ENCODE measurements at places on chromosomes 3 and 15.

GRCh38 chr3:184380627-184381260, 890 bp downstream of the CHRD start:
- DNase-seq = no peak

- no peak for DNase-seq
Measured at GRCh38 chr3:4746241-4746958, 232.8 kb upstream of the BHLHE40 start.

DNA sequence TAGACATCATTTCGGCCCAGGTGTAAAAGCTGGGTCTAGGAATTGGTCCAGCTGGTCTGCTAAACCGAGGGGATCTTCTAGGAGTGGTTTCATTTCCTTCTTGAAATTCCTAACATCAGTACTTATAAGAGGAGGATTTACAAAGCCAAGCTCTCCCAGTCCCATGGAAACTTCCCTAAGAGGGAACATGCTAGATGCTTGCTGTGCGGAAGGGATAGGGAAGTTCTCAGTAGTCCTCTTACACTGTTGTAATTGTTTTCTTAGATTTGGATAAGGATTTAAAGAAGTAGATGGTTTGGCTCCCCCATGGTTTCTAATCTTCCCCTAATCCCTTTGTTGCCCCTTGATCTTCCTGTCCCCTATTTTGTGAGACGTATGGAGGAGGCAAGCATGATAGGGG, 89.7 kb upstream of the XCR1 start:
- no peak for DNase-seq

- DNase-seq = no peak
Measured at GRCh38 chr3:75049533-75049932, 435.1 kb upstream of the CNTN3 start.

DNA sequence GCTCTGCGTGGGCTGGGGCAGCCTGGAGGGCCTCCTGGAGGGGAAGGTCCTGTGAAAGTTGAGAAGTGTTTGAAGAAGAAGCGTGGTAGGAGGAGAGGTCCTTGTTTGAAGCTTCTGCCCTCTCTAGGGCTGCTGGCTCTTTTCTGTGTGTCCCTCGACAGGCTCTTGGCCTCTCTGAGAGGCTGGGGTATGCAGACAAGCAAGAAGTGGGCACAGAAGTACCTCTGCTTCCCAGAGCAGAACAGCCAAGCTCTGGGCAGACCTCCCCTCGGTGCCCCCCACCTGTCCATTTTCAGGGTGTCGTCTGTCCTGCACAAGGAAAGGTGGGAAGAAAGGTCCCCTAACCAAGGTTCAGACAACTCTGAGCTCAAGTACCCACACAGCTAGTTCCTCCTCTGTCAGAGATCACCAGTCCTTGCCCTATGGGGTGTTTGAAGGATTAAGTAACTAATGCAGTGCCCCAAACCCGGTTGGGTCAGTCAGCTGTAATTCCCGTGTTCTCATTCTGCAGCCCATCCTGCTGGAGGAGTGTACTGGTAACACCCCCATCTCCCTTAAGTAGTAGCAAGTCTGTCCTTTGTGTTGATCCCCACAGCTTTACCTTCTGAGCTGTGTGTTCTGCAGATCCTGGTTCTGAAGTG, 6.3 kb downstream of the CSK start:
- DNase-seq = no peak

GRCh38 chr3:172029425-172030098, 9.8 kb upstream of the FNDC3B start:
- no peak for DNase-seq

- no peak for DNase-seq
Measured at GRCh38 chr3:167972502-167972901, 123.2 kb downstream of the GOLIM4 start.

GRCh38 chr15:60411774-60412425, 14.1 kb upstream of the ANXA2 start:
- DNase-seq = no peak

GRCh38 chr3:41198950-41199865, at the start of gene CTNNB1:
Gene CTNNB1, plus strand, starts transcription at chr3:41199505. Its CDS starts 24,564 bp downstream, at chr3:41224069.
- DNase-seq = peak; percentile 95

GRCh38 chr3:94130690-94131089, 67.8 kb downstream of the NSUN3 start:
- DNase-seq = no peak

DNA sequence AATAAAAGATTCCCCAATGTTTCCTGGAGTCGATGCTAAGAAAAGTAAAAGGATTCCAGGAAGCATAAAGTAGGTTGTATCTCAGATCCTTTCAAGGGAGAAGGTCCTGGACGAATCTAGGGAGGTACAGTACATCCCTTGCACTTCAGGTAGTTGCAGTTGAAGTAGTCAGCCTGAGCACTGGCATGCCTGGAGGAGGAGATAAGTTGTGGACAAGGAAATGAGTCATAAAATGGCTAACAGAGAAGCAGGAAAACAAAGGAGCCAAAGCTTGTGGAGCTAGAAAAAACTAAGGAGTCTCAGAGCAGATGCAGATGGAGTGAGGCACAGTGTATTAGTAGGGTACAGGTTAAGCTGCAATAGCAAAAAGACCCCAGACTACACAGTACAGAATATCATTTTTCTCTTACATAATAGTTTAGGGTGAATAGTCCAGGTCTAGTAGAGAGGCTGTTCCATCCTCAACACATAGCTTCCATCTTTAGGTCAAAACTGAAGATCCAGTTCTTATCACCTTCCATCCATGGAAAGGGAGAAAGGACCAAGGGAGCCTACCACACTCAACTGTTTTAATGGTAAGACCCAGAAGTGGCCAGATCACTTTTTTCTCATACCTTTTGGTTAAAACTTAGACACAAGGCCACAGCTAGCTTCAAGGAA, 41.3 kb downstream of the COL6A5 start:
- no peak for DNase-seq

- DNase-seq = no peak
Measured at GRCh38 chr3:126714921-126715320, 10.9 kb downstream of the CHCHD6 start.

DNA sequence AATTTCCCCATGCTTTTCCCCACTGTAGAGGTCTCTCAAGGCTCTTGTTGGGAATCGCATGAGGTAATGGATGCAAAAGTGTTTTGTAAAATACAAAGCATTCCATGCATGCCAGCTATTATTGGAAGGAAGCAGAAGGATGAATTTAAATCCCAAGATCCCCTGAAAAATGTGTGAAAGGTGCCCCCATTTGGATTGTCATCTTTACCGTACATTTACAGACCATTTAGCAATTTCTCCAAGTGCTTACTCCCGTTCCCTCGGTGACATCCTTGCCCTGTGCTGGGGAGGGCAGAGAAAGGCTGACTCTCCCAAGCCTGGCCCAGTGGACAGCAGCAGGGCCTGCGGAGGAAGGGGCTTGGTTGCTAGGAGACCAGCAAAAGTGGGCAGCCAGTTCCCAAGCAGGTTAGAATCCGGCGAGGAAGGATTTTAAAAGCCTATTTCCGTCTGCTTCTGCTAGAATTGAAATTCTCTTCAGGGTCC, 31.1 kb upstream of the NEO1 start:
- no peak for DNase-seq

DNA sequence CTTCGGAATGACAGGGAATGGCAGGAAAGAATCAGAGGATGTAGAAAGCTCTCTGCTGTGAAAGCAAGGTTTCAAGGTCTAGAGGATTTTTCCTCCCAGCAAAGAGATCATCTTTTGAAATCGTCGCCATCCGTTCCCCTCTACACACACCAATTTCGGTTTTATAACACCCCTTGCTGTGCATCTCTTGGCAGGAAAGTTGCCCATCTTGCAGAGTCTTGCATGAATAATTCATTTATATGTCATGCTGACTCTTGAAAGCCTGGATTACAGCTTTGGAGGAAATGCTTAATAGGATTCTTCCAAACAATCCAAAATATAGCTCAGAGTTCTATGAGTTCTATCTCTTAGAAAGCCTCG, 262.7 kb downstream of the CHL1 start:
- no peak for DNase-seq

GRCh38 chr3:144128108-144128892, 156.7 kb downstream of the DIPK2A start:
- DNase-seq = no peak

DNA sequence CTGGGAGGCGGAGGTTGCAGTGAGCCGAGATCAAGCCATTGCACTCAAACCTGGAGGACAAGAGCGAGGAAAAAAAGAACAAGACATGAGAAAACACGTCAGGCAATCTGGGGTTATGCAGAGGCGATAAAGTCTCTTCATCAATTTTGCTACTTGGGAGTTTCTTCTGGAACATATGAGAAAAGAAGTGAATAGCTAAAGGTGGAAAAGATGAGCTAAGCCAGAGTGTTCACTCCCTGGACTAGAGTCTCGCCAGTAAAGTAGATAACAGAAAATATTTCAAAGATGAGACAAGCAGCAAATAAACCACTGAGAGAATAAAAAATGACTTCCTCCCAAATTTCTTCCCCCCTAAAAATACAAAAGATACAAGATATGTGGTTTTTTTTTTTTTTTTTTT, 188.4 kb upstream of the HES1 start:
- no peak for DNase-seq

- DNase-seq = no peak
Measured at GRCh38 chr3:4722103-4722502, 229.0 kb downstream of the ITPR1 start.

DNA sequence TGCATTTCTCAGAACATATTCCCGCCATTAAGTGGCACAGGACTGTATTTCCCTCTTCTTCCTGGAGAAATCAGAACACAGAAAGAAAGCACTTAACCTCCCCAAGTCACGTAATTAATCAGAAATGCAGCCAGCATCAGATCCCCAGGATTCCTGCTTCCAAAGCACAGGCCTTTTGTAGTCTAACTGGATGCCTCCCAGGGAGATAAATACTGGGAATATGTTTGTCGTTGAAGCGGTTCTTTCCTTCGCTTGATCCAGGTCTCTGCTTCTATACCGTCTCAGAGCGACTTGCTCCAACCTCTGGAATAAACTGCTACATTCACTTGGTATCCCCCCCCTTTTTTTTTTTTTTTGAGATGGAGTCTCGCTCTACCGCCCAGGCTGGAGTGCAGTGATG, 198.6 kb downstream of the KBTBD8 start:
- no peak for DNase-seq

GRCh38 chr3:19711160-19711782, 222.7 kb downstream of the EFHB start:
- DNase-seq = no peak

DNA sequence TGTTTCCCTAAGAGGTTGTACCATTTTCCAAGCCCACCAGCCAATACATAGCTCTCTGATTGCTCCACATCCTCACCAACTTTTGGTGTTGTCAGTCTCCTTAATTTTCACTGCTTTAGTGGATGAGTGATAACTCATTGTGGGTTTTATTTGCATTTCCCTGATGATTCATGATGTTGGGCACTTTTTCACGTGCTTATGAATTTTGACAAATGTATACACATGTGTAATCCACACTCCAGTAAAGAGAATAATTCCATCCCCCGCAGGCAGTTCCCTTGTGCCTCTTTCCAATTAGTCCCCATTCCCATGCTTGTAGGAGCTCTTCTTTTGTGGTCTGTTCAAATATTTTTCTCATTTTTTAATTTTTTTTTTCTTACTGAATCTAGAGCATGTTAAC, 52.4 kb downstream of the ANP32A start:
- DNase-seq = peak; percentile 35

- no peak for DNase-seq
Measured at GRCh38 chr15:80447077-80447476, 42.9 kb downstream of the ARNT2 start.

- DNase-seq = no peak
Measured at GRCh38 chr3:128748557-128748956, 22.6 kb downstream of the RAB7A start.

DNA sequence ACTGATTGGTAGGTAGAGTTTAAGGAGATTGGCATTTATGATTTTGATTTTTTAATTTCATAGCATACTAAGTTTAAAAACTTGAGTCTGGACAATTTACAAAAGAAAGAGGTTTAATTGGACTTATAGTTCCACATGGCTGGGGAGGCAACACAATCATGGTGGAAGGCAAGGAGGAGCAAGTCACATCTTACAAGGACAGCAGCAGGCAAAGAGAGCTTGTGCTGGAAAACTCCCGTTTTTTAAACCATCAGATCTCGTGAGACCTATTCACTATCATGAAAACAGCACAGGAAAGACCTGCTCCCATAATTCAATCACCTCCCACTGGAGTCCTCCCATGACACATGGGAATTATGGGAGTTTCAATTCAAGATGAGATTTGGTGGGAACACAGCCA, 630.9 kb upstream of the NR2F2 start:
- no peak for DNase-seq

DNA sequence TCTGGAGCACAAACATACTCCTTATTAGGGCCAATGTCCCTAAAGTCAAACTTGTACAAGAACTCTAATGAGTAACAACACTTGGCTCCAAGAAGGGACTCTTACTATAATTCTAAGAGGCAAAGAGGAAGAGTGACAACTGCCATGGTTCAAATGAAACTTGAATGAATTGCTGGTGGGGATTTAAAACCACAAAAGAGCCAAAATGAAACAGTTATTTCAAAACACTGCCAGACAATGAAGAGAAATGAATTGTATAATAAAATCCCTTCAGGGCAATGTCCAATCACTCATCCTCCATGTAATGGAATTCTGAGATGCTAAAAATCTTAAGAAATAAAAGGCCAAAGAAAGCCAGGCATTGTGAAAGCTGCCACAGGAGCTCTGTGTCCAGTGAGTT, 14.2 kb downstream of the THRB start:
- DNase-seq = no peak

GRCh38 chr15:63292771-63293170, 15.4 kb downstream of the APH1B start:
- DNase-seq = no peak

DNA sequence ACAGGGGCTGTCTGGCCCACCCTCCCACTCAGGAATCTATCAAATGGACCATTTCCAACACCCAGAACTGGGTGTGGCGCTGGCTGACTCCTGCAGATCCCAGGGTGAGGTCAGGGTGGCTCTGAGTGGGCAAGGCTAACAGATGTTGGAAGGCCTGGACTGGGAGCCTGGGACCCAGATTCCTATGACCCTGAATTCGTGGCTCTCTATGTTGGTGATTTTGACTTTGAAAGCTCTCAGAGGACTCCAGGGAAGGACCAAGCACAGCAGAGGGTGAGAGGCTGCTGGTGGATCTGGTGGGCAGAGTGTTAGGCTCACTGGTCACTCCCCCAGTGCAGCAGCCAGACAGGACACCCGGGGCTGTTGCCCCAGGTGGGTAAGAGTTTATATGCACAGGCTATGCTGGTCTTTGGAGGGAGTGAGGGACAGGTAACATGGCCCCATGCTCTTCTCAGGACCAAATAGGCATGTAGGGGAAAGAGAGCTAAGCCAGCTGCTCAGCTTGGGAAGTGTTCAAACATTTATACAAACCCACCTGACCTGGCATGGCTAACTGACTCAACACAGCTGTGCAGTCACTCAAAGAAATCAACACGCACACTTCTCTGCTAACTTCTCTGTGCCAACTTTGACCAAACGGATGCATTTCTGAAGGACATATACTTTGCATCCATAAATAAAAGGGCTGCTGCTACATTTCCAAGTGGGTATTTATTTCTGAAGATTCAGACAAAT, 62.6 kb upstream of the RAB6B start:
- DNase-seq = no peak

- DNase-seq = no peak
Measured at GRCh38 chr3:197035577-197035976, 6.0 kb upstream of the MELTF start.

GRCh38 chr3:106381939-106382335, 513.1 kb upstream of the CBLB start:
- no peak for DNase-seq

Measured in AG09319 (cell line).